Natural killer cell (primary cell): ENCODE measurements at places on chromosomes 2 and 18. TPM values are rescaled to one million over a fixed set of nuclear protein-coding genes. Genes with fewer than 3 reads are reported as not detected.
A peak's percentile ranks its signal among the peaks of the same experiment; 100 is the strongest.

DNA sequence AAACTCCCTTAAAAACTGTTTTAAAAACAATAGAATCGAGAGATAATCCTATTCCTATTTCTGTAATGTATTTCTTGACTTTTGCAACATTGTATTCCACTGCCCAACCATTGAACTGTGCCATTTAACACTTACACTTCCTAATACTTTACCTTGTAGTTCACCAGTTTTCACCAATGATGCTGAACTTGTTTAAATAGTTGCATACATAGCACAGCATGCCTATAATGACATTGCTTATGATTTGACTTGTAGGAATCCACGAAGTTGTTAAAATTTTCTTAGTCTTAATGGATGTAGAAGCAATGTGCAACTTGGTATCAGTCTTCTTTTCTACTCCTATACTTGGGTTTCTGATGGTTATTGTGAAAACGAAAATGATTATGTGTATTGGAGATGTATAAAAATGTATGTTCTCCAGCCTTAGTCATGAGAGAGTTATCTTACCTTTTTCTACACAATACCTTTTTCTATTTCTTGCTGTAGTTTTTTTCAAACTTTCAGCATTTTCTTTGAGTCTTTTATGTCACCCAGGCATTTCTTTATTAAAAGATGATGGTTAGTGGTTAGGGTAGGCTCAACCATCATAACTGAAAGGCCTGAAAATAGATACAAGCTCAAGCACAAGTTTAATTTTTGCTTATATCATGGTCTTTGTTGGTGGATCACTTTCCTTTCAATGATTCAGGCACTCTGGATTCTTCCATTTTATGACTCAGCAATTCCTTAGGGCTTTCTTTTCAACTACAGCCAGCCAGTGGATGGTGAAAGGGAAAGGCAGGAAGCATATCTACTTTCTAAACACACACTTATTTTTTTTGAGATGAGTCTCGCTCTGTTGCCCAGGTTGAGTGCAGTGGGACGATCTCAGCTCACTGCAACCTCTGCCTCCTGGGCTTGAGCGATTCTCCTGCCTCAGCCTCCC lies 9.4 kb downstream of the GPD2 start:
- no peaks in the 10 kb centered on the region for H3K27me3 ChIP-seq
- H3K4me3 ChIP-seq: no peak overlapping the region
- no peak overlapping the region for H3K27ac ChIP-seq

- H3K4me1 ChIP-seq: no peaks in the 10 kb centered on the region
- no peaks in the 10 kb centered on the region for H3K27me3 ChIP-seq
- no peak overlapping the region for H3K4me3 ChIP-seq
- DNase-seq: no peak
- H3K36me3 ChIP-seq: no peaks in the 10 kb centered on the region
- no peak overlapping the region for H3K27ac ChIP-seq
Observed at GRCh38 chr2:235088496-235088921, 136.7 kb downstream of the SH3BP4 start.

ST8SIA3 gene
- total RNA-seq: not detected

DNA sequence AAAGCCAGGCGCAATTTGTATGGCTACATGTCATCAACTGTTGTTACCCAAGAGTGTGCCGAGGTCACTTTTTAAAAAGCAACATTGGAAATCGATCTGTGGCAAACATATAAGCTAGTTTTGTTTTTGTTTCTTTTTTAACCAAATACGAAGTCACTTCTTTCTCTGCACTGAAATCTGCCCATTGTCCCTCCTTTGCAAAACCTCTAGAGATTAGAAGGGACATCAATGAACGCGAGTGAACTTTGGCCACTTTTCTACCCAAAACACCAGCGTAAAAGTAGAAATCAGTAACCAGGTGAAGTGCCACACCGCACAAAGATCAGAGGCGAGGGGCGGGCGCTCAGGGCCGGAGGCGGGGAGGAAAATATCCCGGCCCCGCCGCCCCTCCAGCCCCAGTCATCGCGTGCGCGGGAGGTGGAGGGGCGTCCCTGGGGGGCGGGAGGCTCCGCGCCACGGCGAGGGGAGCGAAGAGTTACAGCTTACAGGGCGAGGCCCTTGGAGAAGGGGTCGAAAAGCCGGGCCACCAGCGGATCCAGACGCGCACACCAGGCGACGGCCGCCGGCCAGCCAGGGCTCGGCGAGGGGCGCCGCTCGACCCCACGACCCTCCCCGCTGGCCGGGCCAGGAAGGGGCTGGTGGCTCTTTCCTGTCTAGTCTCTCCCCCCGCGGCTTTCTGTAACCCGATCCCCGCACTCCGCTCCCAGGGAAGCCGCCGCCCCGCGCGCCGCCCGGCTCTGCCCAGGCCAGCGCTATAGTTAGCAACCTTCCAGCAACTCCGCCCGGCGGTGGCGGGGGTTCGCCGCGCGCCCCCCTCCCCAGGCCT lies 993 bp downstream of the RBMS1 start:
- peaks cover 8% of the 10 kb centered on the region for H3K27me3 ChIP-seq
- H3K36me3 ChIP-seq: no peaks in the 10 kb centered on the region
- H3K4me3 ChIP-seq: peak overlapping the region; percentile 69
- DNase-seq: peak; percentile 29
- peak overlapping the region; percentile 38 for H3K27ac ChIP-seq
